Fibroblast of mammary gland (primary cell): ENCODE measurements at places on chromosomes 1 and 21.

- DNase-seq, result no peak
These were observed 258.7 kb downstream of the DISC1 start for GRCh38 chr1:231885209-231885854.

DNA sequence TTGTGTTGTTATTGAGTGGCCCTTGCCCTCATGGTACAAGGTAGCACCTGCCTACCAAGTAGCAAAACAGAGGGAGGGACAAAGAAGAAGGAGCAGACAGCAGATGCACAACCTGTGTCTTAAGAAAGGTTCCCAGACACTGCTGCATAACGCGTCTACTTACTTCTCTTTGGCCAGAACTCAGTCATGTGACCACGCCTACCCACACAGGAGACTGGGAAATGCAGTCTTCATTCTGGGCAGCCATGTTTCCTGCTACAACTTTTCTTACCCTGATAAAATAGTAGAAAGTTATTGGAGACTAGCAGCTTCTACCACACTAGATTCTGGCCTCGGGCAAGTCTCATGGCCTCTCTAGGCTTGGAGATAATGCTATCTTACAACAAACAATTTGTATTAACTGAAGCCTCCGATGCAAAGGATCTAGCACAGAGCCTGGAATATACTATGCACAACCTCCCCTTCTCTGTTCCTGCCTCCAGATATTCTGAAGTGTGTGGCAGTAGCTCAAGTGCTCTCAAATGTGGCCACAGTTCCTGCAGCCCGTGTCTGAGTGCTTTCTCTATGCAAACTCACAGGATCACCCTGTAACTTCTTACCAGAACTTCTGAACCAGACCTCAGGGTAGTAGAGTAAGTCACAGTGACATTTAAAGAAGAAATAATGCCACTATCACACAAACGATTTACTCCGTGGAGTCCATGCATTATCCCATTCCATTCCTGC, 34.1 kb upstream of the BTG2 start:
- peak; percentile 69 for DNase-seq

- DNase-seq, result no peak
These were observed 87.5 kb downstream of the TM2D1 start for GRCh38 chr1:61637470-61637869.

DNA sequence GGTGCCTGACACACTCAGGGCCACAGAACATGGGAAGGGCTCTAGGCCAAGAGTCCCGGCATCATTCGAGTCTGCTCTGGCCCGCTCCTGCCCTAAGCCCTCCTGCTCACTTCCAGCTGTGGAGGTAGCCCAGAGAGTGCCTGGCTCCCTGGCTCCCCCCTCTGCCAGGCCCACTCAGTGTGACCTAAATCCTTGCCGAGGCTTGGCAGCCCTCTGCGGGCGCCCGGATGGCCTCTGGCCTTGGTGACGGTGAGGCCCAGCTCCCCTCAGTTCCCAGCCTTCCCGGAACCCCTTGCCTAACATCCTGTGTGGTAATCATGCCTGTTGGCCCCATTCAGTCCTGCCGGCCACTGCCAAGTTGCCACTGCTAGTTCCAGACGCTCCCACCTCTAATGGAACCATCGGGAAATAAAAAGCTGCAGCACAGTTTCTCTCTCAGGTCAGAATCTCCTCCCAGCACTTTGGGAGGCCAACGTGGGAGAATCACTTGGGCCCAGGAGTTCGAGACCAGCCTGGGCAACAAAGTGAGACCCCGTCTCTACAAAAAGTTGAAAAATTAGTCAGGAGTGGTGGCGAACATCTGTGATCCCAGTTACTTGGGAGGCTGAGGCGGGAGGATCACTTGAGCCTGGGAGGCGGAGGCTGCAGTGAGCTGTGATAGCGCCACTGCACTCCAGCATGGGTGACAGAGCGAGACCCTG, 1.2 kb upstream of the H6PD start:
- DNase-seq, result peak; percentile 97

DNA sequence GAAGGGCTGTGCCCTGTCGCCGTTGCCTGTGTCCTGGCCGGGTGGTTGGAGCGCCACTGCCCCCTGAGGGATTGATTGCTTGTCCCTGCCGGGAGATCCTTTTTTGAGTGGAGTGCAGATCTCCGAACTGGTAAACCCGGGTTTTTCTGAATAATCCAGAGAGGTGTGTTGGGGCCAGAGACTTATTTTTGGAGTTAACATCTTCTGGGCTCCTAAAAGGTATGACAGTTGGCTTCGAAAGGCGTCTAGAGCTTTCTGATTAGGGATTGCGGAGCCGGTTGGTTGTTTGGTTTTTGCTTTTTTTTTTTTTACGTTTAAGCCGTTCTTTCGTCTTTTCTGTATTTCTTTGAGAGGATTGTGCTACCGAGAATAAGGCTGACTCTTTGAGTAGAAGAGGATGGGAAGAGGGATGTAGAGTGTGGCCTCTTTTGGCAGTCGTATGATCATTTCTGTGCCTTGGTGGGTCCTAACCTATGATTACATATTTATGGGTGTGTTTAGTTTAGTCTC, 756 bp downstream of the RLF start:
- peak; percentile 12 for DNase-seq

DNA sequence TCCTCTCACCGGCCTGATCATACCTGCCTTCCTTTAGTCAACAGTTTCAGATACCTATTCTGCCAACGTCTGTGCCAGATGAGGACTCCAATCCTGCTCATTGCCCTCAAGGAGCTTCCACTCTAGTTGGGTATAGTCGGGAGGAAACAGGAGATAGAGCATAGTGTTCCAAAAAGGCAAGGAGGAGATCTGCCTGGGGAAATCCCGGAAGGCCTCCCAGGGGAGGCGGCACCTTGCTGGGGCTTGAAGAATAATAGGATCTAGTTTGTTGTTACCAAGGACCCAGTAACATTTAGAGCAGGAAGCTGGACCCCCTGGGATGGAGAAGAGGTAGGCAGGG, 12.3 kb downstream of the LDLRAP1 start:
- no peak for DNase-seq

DNA sequence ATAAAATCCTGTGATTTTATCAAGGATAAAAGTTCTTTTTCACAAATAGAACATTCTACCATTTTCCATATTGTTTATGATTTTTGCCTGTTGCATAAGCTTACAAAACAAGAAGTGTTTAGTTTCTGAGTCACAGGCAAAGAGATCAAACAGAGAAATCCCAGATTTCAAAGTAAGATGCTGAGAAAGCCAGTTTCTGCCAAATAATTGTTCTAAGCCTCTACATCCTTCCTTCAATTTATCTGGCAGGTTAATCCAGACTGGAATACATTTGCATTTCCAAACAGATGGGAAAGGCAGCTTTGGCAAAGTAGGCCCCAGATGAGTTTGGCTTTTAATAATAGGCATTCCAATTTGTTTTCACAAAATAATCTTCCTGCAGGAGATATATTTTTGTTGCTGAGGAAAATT, 2.5 kb downstream of the SLC1A7 start:
- peak; percentile 79 for DNase-seq

DNA sequence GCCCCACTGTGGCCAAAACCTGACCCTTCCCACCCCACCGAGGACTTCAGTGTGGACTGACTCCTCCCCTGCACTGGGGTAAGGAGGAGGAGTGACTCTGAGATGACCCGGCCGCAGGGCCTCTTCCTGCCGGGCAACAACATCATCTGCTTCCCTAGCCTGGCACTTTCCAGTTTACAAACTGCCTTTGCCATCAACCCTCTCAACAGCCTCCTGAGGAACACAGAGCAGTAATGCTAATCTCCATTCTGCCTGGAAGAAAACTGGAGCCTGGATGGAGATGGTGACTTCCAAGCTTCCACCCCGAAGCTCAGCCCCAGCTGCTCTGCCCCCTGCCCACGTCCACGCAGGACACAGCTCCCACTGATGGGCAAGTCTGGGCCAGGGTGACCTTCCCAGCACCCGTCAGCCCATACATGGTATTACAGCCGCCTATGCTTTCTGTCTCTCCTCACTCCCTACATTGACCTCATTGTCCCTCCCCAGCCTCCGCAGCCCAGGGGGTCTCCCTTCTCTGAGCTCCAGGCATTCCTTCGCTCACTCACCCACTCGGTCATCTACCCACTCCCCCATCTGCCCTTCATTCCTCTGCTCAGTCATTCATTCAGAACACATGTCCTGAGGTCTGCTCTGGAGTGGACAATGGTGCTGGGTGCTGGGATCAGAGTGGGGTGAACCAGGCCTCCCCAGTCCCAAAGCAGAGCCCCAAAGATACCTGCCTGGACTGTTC, 34.2 kb downstream of the RAP1GAP start:
- DNase-seq, result no peak

GRCh38 chr21:32334980-32335531, 36.4 kb downstream of the MRAP start:
- no peak for DNase-seq

DNA sequence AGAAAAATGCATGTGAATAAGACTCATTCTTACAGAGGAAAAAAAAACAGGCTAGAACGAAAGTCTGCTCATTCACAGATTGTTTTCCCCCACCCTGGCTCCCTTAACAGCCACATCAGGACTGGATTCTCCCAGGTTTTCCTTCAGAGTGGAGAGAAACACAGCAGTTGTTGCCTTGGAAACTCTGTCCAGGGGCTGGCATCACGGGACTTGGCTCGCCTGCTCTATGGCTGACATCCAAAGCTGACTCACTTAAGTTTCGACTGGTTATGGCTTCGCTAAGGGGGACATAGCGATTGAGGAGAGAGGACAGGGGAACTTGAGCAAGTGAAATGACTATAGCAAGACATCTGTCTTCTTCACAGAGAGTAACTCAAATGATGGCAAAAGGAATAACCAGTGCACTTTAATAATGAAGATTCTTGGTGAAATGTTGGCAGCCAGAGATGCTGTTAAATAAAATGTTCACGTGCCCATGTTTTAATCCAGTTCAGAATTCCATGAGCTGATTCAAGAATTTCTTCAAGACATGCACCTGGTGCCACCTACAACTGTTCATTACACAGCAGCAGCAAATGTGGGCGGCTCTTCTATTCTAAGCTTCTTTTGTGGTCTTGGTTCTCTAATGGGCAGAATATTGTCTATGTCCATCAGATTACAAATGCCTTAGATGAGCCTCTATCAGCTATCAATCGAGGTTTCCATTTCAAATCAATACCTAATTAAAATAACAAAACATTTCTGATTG, 21.8 kb downstream of the MIS18A start:
- peak; percentile 90 for DNase-seq

DNA sequence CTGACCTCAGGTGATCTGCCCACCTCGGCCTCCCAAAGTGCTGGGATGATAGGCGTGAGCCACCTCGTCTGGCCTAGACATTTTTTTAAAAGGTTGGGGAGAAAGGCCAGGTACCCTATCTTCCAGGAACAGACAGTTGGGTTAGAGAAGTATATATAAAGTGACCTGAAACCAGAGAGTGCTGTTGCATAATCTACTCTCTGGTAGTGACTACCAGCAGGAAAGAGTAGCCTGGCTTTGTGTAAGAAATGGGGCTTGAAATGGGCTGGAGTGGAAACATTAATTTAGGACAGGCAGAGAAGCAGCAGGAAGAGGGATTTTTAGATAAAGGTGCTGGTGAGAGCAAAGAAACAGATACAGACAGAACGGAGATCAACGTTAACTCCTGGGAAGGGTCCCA, 125.8 kb upstream of the HOOK1 start:
- DNase-seq, result no peak

DNA sequence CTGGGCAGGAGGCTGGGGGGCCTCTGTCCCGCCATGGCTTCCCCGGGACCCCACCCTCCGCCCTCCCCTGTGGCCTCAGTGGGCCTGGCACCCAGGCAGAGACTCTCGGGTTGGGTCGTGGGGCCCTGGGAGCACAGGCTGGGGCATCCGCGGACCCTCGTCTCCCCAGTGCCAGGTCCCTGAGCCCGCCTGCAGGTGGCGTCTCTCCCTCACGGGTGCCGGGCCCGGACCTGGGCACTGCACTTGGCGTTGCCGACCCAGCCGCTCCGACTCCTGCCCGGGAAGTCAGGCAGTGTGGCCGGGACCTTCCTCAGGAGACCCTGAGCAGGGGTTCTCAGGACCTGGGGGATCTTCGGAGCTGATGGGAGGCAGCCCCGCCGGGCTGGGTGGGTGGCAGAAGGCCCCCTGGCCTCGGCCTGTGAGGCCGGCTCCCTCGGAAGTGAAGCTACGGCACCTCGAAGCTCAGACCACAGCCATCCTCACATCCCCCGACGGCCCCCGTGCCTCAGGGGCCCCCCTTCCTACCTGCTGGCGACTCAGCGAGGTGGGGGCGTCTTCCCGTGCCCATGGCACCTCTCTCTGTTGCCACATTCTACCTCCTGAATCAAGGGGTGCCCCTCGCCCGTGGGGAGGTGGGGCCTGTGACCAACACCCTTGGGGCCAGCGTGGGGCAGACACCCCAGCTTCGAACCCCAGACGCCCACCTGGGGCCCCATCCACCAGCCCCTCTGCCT, 6.4 kb upstream of the C1orf159 start:
- peak; percentile 57 for DNase-seq

DNA sequence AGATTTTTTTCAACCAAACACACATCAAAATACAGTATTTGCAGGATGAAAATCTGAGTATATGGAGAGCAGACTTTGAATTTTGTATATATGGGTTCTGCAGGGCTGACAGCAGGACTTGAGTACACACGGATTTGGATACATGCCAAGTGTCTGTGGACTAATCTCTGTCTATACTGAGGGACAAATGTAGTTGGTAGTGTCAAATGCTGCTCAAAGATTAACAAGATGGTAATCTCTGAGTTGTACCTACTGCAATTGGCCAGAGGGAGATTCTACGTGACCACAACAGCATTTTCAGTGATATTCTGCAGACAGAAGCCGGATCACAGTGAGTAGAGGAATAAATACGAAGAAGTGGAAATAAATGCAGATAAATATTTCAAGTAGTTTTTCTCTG, 43.4 kb downstream of the SHCBP1L start:
- no peak for DNase-seq

DNA sequence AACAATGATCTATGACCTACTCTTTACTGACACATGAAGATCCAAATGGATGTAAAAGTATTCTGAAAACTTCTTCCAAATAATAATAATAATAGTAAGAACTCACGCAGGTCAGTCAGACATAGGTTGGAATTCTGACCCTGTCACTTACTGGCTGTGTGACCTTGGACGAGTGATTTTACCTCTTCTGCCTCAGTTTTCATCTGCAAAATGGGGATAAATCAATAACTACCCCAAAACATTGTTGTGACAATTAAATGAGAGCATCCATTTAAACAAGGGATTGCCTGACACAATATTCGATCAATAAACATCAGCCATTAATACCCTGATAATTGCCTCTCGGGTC, 556 bp downstream of the MECR start:
- no peak for DNase-seq

DNA sequence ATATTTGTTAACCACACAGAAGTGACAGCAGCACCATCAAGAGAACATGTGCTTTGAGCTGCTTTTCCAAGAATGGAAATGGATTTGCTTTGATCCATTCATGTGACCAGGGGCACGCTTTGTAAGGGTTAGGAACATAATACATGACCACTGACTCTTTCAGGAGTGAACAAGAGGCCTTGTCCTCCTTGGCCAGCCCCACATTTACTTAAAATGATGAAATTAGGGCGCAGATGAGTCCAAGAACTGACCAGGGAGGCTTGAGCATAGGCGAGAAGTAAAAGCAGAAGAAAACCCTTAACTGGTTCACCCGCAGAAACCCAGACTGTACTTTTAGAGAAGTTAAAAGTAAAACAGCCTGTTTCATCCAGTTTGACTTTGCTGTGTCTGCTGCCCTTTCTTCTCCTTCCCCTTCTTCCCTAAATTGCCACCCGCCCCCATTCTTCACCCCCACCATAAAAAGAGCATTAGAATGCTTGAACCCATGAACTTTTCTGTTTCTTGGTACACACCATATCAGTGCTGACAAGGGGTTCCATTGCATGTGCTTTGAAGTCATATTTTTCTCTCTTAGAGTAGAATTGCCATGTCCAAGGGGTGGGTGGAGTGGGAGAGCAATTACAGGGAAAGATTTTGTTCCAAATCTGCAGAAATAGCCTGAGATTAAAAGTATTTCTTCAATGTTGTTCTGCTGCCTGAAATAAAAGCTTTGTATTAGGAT, 2.6 kb upstream of the GLUL start:
- no peak for DNase-seq
